ENCODE measurements at places on chromosomes 2 and 18. TPM values are rescaled to one million over a fixed set of nuclear protein-coding genes. Genes with fewer than 3 reads are reported as not detected.

- H3K27ac ChIP-seq: no peak overlapping the region
- H3K4me3 ChIP-seq: no peak overlapping the region
- H3K4me1 ChIP-seq: peaks cover 15% of the 10 kb centered on the region
- DNase-seq: no peak
Observed at GRCh38 chr2:25337891-25338290, 3.8 kb downstream of the DNMT3A start.

DNA sequence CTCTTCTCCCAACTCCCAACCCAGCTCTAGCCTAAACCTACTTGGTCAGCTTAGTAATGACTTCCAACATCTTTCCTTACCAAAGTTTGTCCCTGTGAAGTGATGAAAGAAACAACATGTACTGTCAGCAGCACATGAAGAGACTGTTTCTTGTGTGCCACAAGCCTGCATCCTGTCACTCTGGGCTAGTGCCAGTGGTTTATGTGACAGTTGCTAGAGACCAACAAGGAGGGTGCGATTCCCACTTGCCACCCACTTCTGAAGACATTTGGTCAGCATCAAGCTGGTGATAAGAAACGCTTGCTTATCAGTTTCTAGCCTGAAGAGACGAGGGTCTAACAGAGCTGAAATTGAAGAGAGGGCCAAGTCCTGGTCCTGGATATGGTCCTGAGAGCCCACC, 132.6 kb downstream of the COL4A4 start:
- H3K4me3 ChIP-seq: no peak overlapping the region
- peaks cover 2% of the 10 kb centered on the region for H3K4me1 ChIP-seq
- no peaks in the 10 kb centered on the region for H3K36me3 ChIP-seq

GRCh38 chr2:201949181-201949926, 84.3 kb upstream of the FZD7 start:
- H3K4me3 ChIP-seq: no peak overlapping the region
- H3K27me3 ChIP-seq: peaks cover 4% of the 10 kb centered on the region
- H3K36me3 ChIP-seq: no peaks in the 10 kb centered on the region
- H3K27ac ChIP-seq: no peak overlapping the region
- peaks cover 14% of the 10 kb centered on the region for H3K4me1 ChIP-seq
- DNase-seq: no peak

GRCh38 chr2:217231724-217232123, 371.9 kb upstream of the TNP1 start:
- DNase-seq: no peak
- H3K27me3 ChIP-seq: peaks cover 2% of the 10 kb centered on the region
- H3K27ac ChIP-seq: no peak overlapping the region
- H3K4me1 ChIP-seq: no peaks in the 10 kb centered on the region
- peaks cover 8% of the 10 kb centered on the region for H3K36me3 ChIP-seq

- H3K27me3 ChIP-seq: no peaks in the 10 kb centered on the region
- no peak for DNase-seq
- H3K27ac ChIP-seq: no peak overlapping the region
- H3K4me1 ChIP-seq: no peaks in the 10 kb centered on the region
Observed at GRCh38 chr2:211756266-211756665, 782.3 kb downstream of the ERBB4 start.

- DNase-seq: no peak
- no peak overlapping the region for H3K4me3 ChIP-seq
- no peaks in the 10 kb centered on the region for H3K36me3 ChIP-seq
- no peak overlapping the region for H3K27ac ChIP-seq
- H3K27me3 ChIP-seq: peaks cover 1% of the 10 kb centered on the region
Observed at GRCh38 chr18:48026216-48026615, 95.8 kb upstream of the SMAD2 start.

DNA sequence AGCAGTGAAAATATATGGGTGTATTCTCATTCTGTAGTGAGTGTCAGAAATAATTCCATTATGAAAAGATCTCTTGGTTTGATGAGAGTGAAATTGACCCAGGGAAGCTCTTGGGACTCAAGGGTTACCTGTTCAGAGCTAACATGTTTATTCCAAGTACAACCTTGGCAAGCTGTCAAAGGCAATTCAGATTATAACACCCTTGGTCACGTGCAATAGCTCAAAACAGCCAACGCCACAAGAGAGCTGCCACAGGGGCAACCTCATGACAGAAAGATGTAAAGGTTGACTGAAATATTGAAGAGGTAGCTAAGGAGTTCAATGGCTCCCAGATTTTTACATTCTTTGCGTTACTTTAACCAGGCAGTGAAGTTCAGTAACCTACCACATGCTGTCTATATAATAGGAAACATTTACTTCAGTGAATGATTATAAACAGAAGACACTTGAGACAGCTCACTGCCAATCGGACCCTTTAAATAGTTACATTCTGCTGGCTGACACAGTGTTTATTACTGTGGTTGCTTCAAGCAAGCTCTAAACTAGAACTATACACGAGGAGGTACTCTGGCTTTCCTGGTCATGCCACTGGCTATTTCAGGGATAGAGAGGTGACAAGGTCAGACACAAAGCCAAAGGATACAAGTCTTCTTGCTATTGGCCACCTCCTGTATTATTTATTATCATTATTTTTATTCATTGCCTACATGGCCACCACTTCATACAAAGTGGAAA, 187.3 kb downstream of the PID1 start:
- H3K27me3 ChIP-seq: no peaks in the 10 kb centered on the region
- H3K4me3 ChIP-seq: no peak overlapping the region
- DNase-seq: no peak
- H3K27ac ChIP-seq: no peak overlapping the region
- H3K36me3 ChIP-seq: no peaks in the 10 kb centered on the region
- peaks cover 17% of the 10 kb centered on the region for H3K4me1 ChIP-seq

DNA sequence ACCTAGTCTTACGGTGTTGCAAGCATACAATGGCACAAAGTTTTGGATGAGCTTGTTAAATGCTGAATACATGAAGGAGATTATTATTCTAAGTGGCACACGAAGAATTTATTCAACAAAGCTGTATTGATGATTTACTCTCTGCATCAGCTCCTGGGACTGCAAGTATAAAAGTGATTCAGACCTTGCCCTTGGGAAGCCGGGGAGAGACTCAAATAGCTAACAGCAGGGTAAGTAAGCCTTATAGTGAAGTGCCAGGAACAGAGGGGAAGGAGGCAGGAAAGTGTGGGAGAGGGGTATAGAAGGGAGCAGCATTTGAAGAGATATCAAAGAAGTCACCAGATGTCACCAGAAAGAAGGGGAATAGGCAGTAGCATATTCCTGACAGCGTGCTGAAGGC, 115.4 kb downstream of the MCFD2 start:
- no peaks in the 10 kb centered on the region for H3K36me3 ChIP-seq
- no peak for DNase-seq
- no peak overlapping the region for H3K27ac ChIP-seq
- H3K27me3 ChIP-seq: peaks cover 7% of the 10 kb centered on the region

The MARCO gene
- total RNA-seq: not detected

The REG3G gene
- not detected for total RNA-seq
